ENCODE measurements at places on chromosomes 7 and 10.

DNA sequence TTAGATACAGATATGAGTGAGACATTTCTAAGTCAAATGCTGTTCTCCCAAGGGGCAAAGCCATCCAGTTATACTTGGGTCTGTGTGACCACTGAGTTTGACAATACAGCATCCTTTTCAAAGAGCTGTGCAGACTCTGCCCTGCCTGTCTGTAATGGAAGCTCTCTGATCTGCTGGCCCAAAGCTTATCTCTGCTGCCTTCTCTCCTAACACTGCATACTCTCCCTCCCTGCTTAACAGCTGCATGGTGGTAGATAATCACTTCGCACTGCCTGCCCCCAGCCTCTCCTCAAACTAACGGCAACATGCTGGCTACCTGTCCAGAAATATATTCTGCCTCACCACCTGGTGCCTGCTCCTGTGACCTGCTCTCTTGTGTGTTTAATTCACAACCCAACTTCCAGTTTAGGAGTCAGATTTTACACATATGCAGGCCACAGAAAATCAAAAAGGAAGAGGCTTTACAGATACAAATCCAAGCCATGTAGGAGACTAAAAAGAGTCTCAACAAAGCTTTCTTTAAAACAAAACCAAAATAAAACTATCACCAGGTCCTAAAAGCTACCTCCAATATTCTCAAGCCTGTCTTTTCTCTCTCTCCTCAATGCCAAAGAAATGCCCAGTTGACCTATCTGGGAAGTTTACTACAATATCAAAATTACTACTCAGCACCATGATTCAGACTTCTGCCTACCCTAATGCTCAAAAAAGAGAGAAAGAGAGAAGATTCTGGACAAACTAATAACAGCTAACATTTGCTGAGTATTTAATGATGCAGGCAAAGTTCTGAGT, 145.6 kb downstream of the RELN start:
- no peak for DNase-seq

GRCh38 chr7:132603220-132603833, 27.1 kb upstream of the PLXNA4 start:
- DNase-seq, result no peak

GRCh38 chr7:132828502-132828901, 252.2 kb upstream of the PLXNA4 start:
- no peak for DNase-seq

DNA sequence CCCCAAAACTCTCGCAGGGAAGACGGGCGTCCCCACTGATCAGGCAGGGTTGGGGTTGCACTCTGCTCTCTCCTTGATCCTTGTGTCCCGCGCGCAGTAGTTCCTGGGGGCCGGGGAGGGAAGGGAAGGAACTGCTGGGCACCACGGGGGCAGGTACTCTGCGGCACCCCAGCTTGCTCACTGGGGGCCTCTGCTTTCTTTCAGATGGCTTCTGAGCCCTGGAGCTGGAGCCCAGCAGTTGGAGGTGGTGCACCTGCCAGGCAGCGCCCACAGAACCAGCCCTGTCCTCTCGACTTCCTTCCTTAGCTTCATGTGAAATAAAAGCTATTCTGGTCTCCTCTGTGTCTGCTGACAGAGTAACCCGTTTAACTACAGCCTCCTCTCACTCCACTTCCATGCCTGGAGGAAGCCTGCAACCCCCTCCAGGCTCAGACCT, 12.2 kb downstream of the PLAC9 start:
- DNase-seq, result no peak

GRCh38 chr7:415646-416525, 103.8 kb downstream of the PDGFA start:
- DNase-seq, result no peak

DNA sequence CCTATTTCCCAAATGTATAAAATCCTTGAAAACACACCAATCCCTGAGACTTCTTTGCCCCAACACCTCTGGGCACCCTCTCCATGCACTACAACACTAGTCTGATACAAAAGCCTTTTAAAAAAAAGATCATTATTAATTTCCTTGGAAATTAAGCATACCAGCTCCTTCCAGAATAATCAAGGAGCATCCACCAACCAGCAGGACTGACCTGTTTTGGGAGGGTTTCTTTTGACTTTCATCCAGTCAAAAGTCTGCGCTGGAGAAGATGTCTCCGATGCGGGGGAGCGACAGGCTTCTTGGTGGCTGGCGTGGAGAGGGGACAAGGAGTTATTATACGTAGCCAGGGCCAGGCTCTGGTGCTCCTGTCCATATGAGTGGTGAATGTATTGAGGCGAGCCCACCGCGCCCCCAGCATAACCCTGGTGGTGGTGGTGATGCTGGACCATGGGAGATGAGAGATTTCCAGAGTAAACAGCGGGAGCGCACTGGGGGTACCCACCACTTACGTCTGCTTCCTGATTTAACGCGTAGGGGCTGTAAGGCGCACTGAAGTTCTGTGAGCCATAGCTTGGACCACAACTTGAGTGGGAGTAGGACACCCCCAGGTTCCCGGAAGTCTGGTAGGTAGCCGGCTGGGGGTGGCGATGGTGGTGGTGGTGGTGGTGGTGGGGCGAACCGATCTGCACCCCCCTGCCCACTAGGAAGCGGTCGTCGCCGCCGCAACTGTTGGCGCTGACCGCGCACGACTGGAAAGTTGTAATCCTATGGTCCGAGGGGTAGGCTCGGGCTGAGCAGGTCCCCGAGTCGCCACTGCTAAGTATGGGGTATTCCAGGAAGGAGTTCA, 527 bp downstream of the HOXA1 start:
- DNase-seq, result no peak

All from NCI-H2171 (cell line).